ENCODE measurements at places on chromosomes 3 and 15.
A peak's percentile ranks its signal among the peaks of the same experiment; 100 is the strongest.

DNA sequence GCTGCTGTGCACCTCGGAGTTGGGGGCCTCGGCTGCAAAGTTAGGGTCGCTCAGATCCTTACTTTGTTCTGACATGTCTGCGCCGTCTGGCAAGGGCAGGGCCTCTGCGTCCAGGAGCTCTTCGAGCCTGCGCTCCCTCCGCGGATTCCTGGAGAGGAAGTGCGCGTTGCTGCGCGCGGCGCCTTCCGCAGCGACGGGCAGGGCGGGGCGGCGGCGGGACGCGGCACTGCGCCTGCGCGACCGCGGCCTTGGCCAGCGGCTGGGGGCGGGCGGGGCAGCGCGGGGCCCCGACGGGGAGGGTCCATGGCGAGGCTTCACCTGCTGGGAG lies at the start of gene NDN:
Gene NDN (minus strand): TSS at position 163 of the 328 bp plus-strand sequence. CDS start 88 bp downstream, at position 75.
- DNase-seq: peak; percentile 86

DNA sequence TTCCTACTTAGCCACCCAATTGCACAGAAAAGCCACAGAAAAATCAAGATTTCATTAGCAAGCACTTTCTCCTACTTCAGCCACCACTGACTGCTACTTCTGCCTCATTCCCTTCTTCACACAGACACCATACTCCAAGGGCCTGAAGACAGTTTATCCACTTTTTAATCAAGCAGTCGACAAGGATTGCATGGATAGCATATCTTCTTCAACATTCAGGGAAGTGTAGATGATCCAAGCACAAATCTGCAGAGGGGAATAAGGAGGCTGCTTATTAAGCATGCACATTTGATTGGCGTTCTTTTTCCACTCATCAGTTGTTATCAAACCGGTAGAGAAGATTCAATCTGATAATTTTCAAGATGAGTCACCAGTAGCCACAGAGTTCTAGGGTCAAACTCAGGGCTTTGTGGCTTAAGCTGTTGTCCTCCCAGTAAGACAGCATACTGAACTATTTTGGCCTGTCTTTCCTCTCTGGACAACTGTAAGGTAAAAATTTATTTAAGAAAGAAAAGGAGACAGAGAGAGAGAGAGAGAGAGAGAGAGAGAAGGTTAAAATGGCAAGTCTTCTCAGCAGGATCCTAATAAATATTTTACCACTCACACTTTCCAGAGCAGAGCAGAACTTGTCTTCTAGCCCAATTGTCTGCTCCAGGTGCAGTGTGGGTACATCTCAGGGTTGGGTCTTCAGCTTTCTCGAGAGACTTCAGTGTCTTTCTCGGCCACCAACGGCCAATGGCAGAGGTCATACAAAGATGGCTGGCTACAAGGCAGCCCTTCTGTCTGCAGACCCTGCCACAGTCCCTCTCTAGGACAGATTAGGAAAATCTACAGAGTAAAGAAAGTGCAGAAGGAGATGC lies 80.6 kb upstream of the BHLHE40 start:
- DNase-seq: peak; percentile 18

- DNase-seq: no peak
Measured at GRCh38 chr3:138829886-138830510, 4.7 kb downstream of the PIK3CB start.

GRCh38 chr3:67215690-67216089 lies 217.6 kb downstream of the KBTBD8 start:
- no peak for DNase-seq

DNA sequence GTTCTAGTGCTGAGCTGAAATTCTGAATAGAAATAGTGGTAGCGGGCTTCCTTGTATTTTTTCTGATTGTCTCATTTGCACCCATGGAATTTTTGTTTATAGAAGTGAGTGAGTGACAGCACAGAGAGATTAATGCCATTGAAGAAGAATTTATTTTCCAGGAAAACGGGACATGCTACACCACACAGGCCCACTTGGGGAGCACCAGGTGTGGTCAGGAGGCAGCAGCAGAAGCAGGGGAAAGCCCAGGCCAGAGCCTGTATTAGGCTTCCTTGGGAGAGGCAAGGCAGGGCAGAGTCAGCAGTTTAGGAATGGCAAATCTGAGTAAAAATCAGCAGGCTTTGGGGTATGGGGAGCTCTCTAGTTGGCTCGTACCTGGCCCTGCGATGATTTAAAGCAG lies 88.4 kb upstream of the ATP11B start:
- no peak for DNase-seq

DNA sequence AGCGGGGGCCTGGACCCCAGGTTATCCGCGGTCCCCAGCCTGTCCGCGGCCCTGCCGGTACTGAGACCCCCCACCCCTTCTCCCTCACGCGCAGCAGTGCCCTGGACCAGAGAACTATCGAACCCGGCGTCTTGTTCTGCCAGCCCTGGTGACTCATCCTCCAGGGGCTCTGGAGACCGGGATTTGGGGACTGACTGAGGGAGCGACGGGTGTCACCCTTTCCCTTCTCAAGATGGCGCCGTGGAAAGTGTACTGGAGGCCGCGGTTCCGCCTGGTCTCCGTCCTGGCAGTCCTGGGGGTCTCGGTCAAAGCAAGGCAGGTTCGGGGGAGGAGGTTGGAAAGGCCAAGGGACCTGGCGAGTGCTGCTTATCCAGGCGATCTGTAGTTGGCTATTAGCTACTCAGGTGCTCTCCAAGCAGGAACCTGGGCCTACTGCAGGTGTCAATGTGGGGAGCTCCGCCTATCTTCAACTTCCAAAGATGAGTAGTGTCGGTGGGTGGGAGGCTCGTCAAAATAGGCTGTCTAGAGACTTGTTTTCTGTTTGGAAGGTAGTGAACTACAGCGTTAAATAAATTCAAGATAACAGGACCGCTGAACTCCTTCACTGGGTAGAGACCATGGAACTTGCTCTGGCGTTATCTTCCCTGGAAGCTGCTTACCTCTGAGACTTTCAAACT lies 790 bp downstream of the RAB5A start:
- peak; percentile 55 for DNase-seq

- DNase-seq: no peak
Measured at GRCh38 chr3:17874636-17875035, 132.2 kb upstream of the TBC1D5 start.

GRCh38 chr3:58129041-58129770 lies 81.6 kb downstream of the DNASE1L3 start:
- no peak for DNase-seq

GRCh38 chr3:172777901-172778300 lies 27.4 kb downstream of the ECT2 start:
- DNase-seq: no peak

- no peak for DNase-seq
Measured at GRCh38 chr3:190180268-190180667, 59.6 kb upstream of the P3H2 start.

DNA sequence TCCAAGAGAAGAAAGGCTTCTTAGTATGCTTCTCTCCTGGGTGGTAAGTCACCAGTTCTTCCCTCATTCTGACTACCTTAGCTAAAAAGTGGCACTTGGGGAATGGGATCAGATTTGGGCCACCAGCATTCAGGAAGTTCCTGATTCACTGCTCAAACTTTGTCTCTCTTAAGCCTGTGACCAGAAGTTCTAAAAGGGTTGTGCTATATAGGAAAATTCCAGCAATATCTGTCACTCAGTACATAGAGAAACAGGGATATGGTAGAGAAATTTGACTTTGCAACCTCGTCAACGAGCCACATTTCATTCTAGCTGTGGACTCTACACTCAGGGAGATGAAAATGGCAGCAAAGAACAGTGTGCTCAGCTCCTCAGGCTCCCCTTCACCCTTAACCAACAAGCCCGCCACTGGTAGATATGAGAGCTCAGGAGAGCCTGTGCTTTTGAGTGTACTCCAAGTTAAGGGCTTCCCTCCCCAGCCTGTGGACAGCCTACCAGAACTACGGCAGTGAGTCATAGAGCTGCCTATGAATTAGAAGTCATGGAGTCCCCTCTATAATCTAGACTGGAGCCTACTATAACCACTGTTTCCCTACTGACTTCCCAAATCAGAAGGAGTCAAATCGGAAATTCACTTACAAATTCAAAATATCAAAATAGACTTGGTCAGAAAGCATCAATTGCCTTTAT lies 52.6 kb upstream of the MYO5C start:
- peak; percentile 23 for DNase-seq

GRCh38 chr15:45714590-45715488 lies 80.0 kb downstream of the SQOR start:
- peak; percentile 58 for DNase-seq

GRCh38 chr3:149145974-149146373 lies 16.5 kb downstream of the HPS3 start:
- no peak for DNase-seq

GRCh38 chr3:179321668-179322285 lies 1.1 kb upstream of the ZNF639 start:
- DNase-seq: peak; percentile 52

GRCh38 chr15:88804257-88804656 lies 1.0 kb downstream of the ACAN start:
- no peak for DNase-seq

- DNase-seq: no peak
Measured at GRCh38 chr3:193391902-193392301, 13.3 kb upstream of the ATP13A5 start.

- DNase-seq: no peak
Measured at GRCh38 chr3:106006571-106006970, 137.8 kb upstream of the CBLB start.

- no peak for DNase-seq
Measured at GRCh38 chr3:141228395-141228794, 3.2 kb upstream of the PXYLP1 start.

- no peak for DNase-seq
Measured at GRCh38 chr3:172057059-172057458, 17.7 kb downstream of the FNDC3B start.

- DNase-seq: no peak
Measured at GRCh38 chr15:48283396-48284145, 47.7 kb upstream of the DUT start.

GRCh38 chr3:43810797-43811196 lies 120.1 kb downstream of the ABHD5 start:
- DNase-seq: no peak

DNA sequence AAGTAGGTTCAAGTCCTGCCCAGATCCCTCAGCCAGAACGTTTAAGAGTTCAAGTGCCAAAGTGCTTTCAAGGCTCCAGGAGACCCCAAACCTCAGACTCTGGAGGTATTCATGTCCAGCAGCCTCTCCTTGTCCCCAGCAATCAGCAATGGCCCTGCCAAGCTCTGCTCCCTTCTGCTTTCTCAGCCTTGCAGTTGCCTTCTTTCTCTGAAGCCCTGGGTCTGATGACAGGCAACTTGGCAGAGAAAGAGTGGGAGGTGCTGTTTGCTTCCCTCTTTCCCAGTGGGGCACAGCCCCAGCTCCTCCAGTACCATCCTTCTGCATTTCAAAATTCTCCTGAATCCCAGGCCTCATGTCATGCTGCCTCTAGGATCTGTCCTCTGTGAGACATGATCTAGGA lies 40.2 kb downstream of the ATP2B2 start:
- DNase-seq: no peak

- no peak for DNase-seq
Measured at GRCh38 chr3:12461097-12461649, 23.1 kb upstream of the TSEN2 start.

- DNase-seq: no peak
Measured at GRCh38 chr15:99845009-99845408, 111.8 kb upstream of the LYSMD4 start.

GRCh38 chr3:70990723-70991122 lies 592.8 kb downstream of the FOXP1 start:
- no peak for DNase-seq

DNA sequence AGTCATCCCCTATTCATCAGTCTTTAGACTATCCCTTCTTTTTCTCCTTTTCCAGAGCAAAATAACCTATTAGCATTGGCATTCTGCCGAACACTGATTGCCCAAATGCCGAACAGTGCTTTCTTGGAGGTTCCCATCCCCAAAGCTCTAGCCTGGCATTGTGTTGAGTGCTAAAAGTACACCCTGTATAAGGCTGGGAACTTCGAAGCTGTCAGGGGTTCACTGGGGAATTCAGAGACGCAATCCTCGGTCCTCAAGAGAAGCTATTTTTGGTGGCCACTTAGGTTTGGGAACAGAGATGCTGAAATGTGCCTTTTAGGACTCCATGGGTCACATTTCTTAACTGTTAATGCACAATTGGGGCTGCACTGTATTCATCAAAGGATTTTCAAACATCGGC lies 8.4 kb downstream of the FRMD5 start:
- no peak for DNase-seq

GRCh38 chr3:195365371-195365770 lies 77.4 kb downstream of the ACAP2 start:
- DNase-seq: no peak

DNA sequence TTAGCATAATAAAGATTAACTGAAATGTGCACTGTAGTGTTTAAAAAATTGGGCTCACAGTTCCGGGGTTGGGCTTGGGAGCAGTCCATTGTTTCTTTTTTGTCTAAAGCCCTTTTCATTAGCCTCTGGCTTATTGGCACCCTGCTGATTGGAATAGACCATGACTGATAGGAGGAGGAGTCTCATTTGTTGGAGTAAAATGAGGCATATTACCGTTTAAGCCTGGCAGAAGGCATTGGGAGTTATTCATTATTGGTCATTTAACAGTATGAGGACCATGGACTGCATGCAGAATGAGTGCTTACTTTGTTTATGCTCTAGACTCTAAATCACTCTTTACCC lies 139.0 kb upstream of the CGNL1 start:
- DNase-seq: no peak

DNA sequence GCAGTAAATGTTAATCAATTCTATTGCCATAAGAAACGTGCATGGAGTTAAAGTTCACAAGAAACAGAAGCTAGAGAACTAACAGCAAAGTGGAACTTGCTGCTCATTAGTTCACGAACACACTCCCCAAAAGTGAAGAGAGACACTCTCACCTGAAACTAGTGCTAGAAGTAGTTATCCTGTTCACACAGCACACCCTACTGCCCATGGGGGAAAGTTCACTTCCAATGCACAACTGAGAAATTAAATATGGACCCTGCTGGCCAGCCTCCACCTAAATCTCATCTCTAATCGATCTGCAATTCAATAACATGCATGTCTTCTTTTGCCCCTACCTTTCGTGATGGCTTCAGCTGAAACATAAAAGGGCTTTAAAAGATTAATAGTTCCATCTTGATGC lies 39.4 kb upstream of the FRMD4B start:
- DNase-seq: peak; percentile 43

- DNase-seq: no peak
Measured at GRCh38 chr3:63968612-63969350, 54.5 kb downstream of the PSMD6 start.

DNA sequence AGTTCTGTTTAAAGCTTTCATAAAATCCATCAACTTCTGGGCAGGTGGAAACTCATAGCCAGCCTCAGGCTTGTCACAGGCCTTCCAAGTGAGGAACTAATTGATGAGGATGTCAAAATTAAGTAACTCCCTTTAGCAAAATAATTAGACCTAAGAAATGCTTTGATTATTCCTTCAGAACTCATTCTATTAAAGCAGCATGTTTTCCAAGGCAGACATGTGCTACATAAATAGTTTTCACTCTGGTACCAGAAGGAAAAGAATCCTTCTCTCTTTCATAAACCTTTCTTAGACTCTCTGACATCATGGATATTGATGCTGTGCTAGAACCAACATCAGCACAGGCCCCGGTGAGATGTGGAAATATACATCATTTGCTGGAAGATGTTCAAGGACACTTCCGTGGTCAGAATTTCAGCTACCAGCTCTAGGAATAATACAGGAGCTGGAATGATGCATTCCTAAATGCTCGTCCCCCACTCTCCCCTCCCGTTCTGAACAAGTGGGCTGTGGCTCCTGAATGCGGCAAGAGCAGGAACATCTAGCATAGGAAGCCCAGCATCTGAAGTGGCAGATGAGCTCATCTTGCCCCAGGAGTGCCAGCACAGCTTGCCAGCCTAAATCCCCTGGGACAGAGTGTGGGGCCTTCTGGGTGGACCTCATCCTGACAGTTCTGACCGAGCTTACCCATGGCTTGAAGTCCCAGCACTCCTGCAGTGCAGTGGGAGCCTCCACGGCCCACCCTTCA lies 82.4 kb downstream of the WWTR1 start:
- DNase-seq: peak; percentile 64
